Fibroblast of skin of scalp (primary cell): ENCODE measurements at places on chromosomes 5 and 9.

GRCh38 chr5:139904566-139904815 is 108.9 kb downstream of the PSD2 start:
- no peak for DNase-seq

- DNase-seq: peak; percentile 74
Observed at GRCh38 chr5:10632110-10632761, 68.4 kb downstream of the ANKRD33B start.

GRCh38 chr5:79349047-79349446 is 113.1 kb downstream of the JMY start:
- no peak for DNase-seq

- no peak for DNase-seq
Observed at GRCh38 chr9:15915711-15916110, 362.9 kb downstream of the CCDC171 start.
